ENCODE measurements at places on chromosomes 5 and 9.

DNA sequence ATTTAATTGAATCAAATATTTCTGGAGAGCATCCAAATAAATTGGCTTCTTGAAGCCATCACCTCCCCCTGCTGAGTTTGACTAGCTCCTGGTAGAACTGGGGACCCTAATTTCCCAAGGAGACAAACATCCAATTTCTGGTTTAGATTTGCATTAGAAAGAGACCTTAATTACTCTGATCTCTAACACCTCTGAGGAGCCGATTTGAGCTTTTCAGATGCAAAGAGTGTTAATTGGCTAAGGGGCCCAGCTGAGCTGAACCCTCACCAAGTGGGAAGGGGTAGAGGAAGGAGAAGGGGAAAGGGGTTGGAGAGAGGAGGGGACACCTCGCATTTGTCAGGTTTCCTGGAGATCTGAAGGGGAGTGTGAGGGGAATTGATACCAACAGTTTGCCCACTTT, 145.4 kb upstream of the SHB start:
- no peak for DNase-seq

- peak; percentile 38 for DNase-seq
Measured at GRCh38 chr5:80238097-80238496, 17.8 kb downstream of the SERINC5 start.

DNA sequence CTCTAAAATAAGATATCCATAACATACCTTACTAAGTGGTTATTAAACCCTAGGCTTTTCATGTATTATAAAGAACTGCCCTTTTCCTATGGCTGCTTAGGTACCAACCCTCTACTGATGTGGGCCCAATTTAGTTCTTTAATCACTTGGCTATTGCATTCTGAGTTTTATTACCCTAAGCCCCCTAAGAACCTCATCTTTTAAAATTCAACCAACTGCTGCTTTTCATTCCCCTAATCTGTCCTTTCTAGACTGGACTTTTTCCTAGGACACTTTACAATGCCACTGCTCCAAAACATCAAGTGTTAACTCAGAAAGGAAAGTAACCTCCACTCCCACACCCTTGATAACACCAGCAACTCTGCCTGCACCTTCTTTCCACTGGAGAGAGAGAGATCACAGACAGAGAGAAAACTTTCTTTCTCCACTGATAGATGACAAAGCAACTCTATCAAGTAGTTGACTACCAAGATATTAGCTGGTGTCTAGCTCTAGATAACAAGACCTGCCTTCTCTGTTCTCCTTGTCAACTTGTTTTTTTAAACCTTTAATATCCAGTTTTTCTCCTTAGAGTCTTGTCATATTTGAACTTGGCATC, 27.3 kb downstream of the ELL2 start:
- no peak for DNase-seq

DNA sequence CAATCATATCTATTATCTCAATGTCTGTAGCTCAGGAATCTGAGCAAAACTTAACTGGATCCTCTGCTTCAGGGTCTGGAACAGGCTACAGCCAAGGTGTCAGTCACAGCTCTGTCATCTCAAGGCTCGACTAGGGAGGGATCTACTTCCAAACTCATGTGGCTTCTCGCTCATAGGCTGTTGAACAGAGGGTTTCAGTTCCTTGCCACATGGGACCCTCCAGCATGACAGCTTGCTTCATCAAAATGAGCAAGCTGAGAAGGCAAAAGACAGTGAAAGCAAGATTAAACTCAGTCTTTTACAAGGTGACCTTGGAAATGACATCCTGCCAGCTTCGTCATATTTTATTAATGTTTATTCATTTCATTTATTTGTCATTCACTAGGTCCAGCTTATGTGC, 111.7 kb downstream of the GADD45G start:
- no peak for DNase-seq

DNA sequence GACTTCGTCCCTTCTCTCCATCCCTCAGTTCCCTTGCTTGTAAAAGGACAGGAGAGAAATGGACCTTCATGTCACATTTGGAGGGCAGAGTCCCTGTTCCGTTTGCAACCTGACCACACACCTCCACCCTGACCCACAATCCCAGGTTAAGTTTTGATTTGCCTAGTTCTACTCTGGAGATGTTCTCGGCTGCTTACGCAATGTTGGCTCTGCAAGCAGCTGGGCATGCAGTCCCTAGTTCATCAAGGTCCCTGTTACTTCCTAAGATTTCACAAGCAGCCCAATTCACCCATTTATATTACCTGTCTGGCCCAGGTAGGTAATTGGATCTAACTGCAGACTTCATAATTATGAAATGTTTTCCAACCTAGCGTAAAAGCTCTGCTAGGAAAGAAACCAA, 28.8 kb downstream of the SLIT3 start:
- DNase-seq = no peak

- no peak for DNase-seq
Measured at GRCh38 chr5:33092719-33093118, 348.0 kb upstream of the TARS1 start.

- DNase-seq = no peak
Measured at GRCh38 chr5:134659456-134659855, 10.9 kb downstream of the SEC24A start.

DNA sequence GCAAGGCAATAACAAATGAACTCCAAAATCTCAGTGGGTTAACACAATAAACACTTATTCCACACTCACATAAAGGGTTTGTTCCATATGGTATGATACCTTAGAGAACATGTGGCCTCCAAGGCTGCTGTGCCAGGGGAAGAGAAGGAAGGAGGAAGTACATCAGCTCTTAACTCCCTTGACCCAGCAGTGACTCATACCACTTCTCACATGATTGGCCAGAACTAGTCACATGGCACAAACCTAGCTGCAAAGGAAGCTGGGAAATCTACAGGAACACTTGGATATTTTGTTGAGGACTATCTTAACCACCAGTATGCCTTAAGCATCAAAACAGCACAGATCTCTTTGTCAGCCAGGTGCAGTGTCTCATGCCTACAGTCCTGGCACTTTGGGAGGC, 99.3 kb downstream of the SLIT3 start:
- DNase-seq = no peak

GRCh38 chr5:65728218-65728617, 6.2 kb downstream of the NLN start:
- DNase-seq = no peak

- no peak for DNase-seq
Measured at GRCh38 chr5:66616520-66617225, 20.5 kb downstream of the MAST4 start.

DNA sequence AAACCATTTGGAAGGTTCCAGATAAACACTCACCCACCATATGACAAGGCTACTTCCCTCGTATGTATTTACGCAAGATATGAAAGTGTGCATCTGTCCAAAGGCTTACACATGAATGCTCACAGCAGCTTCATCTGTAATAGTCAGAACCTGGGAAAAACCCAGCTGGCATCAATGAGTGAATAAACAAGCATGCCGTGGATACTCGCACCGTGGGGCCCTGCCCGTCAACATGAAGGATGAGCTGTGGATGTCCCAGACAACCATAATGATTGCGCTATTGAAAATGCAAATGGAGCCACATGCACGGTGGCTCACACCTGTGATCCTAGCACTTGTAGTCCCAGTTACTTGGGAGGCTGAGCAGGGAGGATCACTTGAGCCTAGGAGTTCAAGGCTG, 60.6 kb upstream of the FCN1 start:
- no peak for DNase-seq

DNA sequence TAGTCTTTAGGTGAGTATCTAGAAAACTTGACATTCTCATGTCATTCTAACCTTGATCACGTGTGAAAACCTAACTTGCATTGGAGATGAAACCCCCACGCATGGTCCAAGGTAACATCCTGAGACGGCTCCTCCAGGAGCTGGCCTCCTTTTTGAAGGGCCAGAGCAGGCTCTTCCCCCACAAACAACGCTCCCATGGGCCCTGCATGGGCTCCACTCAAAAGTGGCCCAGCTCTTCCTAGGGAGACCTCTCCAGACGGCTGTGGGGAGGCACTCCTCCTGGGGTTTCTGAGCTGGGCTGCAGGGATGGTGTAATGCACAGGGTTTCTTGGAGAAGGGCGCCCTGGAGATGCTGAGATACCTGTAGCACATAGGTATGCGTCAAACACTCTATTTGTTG, 296.2 kb upstream of the IRX1 start:
- DNase-seq = no peak

- DNase-seq = no peak
Measured at GRCh38 chr5:73818357-73818756, 192.4 kb downstream of the ARHGEF28 start.

- no peak for DNase-seq
Measured at GRCh38 chr5:136159457-136159856, 26.8 kb downstream of the SMAD5 start.

DNA sequence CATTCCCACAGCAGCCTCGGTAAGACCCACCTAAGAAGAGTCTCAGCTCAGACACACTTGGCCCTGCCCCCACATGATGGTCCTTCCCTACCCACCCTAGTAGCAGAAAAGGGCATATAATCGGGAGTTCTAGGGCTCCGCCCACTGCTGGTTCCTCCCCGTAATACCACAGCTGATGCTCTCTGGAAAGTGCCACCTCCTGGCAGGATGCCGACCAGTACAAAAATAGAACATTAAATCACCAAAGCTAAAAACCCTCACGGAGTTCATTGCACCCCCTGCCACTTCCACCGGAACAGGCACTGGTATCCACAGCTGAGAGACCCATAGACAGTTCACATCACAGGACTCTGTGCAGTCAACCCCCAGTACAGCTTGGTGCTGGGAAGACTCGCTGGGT, 271.3 kb downstream of the KIAA0825 start:
- no peak for DNase-seq

DNA sequence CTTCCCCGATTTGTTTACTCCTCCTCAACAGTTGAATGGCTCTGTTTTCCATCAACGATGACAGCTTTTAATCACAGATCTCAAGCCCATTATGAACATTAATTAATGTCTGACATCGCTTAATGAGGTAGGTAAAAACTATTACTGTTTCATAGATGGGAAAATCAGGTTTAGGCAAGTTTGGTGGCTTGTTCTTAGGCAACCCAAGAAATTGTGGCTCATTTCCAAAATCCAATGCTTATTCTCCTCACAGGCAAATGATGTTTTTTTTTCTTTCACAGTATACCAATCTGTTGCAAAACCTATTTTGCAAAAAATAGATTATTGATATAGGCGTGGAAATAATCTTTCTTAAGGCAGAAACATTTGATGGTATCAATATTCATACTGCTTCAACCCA, 70.8 kb upstream of the CHD1 start:
- no peak for DNase-seq

DNA sequence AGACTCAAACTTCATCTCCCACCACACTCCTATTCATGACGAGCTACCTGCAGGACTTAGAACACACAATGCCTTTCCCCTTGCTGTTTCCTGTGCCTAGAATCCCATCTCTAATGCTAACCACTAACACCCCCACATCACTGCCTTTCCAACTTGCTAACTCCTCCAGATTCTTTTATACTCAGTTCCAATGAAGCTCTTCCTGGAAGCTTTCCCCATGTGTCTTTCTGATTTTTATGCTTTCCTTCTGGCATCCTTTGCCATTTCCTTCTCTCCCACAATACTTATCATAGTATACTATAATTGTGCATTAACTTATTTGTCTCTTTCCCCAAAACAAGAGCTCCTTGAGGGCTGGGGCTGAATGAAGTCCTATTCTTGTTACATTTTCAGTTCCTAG, 115.3 kb upstream of the PLPPR1 start:
- DNase-seq = no peak

GRCh38 chr5:154034944-154035343, 3.8 kb downstream of the FAM114A2 start:
- no peak for DNase-seq

GRCh38 chr5:71537687-71538086, 49.5 kb upstream of the MCCC2 start:
- DNase-seq = no peak

DNA sequence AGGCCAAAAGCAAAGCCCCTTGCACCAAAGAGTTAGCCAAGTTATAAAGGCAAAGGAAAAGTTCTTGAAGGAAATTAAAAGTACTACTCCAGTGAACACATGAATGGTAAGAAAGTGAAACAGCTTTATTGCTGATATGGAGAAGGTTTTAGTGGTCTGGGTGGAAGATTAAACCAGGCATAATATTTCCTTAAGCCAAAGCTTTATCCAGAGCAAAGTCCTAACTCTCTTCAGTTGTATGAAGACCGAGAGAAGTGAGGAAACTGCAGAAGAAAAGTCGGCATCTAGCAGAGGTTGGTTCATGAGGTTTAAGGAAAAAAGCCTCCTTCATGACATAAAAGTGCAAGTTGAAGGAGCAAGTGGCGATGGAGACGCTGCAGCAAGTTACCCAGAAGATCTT, 3.1 kb upstream of the NUDT12 start:
- no peak for DNase-seq

DNA sequence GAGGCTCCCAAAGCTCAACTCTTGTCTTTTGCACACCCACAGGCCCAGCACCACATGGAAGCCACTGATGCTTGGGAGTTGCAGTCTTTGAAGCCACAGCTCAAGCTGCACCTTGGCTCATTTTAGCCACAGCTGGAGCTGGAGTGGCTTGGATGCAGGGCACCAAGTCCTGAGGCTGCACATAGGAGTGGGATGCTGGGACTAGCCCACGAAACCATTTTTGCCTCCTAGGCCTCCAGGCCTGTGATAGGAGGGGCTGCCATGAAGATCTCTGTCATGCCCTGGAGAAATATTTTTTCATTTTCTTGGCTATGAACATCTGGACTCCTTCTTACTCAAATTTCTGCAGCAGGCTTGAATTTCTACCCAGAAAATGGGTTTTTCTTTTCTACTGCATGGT, 438.5 kb upstream of the TNC start:
- no peak for DNase-seq

- DNase-seq = no peak
Measured at GRCh38 chr5:155024015-155024414, 10.5 kb downstream of the KIF4B start.

Measured in NCI-H526 treated with DMSO at 0.1 percent for 48 hours (cell line).